ENCODE measurements at places on chromosomes 1 and 21.

DNA sequence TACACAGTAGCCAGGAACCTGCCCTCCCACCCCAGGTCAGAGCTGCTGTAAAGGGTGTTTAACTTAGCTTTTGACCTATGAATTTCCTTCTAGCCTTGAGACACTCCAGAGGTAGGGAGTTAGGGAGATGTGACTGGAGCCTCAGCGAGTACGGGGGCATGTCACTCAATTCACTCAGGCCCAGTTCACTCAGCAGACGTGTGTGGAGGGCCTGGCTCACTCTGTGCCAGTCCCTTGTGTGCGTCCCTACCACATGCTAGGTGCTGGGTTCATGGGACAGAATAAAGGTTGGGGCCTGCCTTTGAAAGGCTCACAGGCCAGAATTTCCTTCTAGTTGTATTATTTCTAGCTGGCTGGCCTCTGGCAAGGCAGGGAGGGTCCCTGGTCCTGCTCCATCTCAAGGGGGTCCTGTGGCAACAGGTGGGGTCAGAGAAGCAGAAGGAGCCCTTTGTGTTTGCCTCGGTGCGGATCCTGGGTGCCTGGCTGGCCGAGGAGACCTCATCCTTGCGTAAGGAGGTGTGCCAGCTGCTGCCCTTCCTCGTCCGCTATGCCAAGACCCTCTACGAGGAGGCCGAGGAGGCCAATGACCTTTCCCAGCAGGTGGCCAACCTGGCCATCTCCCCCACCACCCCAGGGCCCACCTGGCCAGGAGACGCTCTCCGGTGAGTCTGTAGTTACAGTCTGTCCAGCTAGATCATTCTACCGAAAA lies 4.5 kb downstream of the NCDN start:
- DNase-seq = no peak

GRCh38 chr1:63316598-63316983 lies 5.8 kb upstream of the FOXD3 start:
- no peak for DNase-seq

DNA sequence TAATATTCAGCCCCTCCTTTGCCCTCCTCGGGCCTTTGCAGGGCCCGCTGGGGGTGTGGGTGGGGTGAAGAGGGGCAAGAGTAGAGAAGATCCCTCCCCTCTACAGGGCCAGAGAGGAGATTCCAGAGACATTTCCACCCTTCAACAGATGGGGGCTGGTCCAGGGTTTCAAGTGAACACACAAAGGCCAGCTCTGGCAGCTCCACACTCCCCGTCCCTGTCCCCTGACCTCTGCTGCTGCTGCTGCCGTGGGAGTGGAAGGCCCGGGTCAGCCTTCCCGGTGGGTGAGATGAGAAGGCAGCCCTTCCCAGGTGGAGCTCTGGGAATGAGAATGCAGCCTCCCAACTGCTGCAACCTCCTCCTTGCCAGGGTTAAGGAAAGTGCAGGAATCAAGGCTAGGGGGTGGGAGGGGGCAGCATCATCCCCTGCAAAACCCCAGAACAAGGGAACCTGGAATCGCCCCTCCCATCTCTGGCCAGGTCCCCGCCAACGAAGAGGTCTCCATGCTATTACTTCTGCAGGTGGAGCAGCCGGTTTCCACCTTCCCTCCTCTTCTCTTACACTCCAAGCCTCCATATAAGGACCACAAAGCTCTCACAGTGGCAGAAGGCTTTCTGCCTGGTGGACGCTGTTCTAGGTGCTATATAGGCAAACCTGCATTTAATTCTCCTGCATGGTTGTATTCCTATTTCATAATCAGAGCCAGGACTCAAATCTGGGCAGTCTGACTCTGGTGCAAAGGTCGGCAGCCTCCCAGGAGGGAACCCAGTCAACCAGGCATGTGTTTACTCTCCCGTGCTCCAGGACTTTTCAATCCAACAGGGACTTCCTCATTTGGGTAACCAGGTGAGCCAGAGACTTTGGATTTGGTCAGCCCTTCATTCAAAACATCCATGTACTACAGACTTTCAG lies 22.9 kb upstream of the ARHGEF10L start:
- no peak for DNase-seq

GRCh38 chr1:18569811-18570545 lies 60.7 kb upstream of the PAX7 start:
- no peak for DNase-seq

- DNase-seq = no peak
Measured at GRCh38 chr21:44653656-44654575, 543 bp downstream of the KRTAP12-4 start.
